AG08395 (cell line): ENCODE measurements at places on chromosomes 7 and 10.

DNA sequence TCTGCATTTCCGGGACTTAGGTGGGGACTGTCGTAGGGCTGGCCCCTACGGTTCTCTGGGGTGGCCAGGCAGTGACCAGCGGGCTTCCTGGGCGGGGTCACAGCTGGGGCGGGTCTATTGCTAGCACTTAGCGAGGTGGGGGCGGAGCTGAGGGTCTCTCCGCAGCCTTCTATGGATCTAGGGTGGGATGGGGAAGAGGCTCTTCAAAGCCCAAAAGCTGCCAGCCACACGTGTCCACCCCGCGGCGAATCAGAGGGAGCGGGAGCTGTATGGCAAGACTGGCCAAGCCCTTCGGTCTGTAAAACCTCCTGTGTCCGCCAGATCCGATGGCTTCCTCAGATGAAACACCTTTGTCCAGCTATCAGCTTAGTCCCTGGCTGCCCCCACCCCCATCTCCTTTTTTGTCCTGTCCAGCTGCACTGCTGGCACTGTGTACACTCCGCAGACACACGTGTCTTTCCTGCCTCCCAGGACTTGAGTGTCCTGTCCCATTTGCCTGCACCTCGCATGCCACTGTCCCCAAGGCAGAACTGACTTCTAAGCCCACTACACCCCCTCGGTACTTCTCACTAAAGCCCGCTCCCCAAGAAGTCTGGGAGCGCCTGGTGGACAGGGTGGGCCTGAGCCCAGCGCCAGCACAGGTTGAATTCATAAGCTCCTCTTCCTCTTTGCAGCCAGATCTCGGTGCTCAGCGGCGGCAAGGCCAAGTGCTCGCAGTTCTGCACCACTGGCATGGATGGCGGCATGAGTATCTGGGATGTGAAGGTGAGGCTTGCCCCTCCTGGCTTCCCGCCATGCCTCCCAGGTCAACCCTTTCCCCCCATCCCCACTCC is 14.8 kb downstream of the PDAP1 start:
- no peak for DNase-seq

- DNase-seq: no peak
Measured at GRCh38 chr10:125260260-125260659, 99.9 kb upstream of the CTBP2 start.

GRCh38 chr7:1642291-1642731 is 27.8 kb upstream of the ELFN1 start:
- DNase-seq: no peak

DNA sequence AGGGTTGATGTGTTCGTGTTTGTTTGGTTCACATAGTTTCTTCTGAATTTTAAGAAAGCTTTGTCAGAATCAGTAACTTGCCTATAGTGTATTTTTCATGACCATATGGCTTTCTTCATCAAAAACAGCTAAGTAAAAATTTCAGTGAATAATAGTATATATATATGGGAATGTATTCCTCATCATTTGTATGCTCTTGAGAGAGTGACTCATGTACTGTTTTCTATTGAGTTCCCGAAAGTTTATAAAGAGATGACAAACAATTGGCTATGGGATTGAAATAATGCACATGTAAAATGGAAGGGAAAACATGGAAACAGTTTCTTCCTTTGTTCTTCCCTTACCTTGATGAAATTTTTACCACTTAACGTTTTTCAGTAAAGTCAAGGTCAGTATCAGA is 56.4 kb downstream of the KAT6B start:
- no peak for DNase-seq

- DNase-seq: no peak
Measured at GRCh38 chr10:118669835-118670234, 74.4 kb upstream of the PRLHR start.

DNA sequence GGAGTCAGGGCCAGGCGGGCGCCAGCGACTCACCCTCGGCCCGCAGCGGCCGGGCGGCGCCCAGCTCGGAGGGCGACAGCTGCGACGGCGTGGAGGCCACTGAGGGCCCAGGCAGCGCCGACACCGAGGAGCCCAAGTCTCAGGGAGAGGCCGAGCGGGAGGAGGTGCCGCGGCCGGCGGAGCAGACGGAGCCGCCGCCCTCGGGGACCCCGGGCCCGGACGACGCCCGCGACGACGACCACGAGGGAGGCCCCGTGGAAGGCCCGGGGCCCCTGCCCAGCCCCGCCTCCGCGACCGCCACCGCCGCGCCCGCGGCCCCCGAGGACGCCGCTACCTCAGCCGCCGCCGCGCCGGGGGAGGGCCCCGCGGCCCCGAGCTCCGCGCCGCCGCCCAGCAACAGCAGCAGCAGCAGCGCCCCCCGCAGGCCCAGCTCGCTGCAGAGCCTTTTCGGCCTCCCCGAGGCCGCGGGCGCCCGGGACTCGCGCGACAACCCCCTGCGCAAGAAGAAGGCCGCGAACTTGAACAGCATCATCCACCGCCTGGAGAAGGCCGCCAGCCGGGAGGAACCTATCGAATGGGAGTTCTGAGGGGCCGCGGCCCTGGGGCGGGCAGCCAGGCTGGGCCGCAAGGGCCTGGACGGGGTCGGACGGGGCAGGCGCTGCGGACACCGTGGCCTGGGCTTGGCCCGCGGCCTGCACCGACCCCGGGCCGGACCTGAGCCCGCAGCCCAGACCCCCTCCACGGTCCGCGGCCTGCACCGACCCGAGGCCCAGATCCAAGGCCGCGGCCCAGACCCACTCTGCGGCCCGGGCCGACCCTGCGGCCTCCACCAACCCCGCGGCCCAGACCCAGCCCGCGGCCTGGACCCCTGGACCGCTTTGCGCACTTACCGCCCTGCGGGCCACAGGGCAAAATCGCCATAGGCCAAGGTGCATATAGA is 37.9 kb upstream of the SH2B2 start:
- DNase-seq: no peak

DNA sequence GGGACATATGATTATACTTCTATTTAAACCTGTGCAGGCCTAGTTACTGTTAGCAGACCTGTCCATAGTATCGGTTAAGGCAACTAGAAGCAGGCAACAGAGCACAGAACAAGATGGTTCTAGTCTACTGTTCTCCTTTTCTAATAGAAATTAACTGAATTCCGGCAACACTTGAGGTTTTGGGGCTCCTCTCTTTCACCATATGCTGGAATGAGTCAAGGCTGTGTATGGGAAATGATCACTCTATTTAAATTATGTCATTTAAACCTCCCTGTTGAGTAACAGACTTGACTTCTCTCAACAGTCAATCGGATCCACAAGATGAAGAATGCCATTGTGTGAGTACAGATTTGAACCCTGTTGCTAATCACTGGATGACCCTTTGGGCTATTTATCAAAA is 6.2 kb upstream of the OTUD1 start:
- no peak for DNase-seq

DNA sequence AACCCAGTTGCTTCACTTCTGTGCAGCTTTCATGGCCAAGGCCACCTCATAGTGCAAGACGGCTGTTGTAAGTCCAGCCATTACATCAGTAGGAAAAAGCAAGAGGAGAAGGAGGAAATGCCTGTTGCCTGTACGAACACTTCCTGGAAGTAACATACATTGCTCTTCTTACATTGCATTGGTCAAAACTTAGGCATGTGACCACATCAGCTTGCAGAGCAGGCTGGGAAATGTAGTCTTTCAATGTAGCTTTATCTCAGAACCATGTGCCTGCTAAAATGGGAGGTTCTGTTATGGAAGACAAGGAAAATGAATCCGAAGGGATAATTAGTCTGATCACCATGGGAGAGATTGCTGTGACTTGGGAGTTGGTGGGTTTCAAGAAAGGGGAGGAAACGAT is 4.3 kb downstream of the SLC29A3 start:
- DNase-seq: peak; percentile 23

DNA sequence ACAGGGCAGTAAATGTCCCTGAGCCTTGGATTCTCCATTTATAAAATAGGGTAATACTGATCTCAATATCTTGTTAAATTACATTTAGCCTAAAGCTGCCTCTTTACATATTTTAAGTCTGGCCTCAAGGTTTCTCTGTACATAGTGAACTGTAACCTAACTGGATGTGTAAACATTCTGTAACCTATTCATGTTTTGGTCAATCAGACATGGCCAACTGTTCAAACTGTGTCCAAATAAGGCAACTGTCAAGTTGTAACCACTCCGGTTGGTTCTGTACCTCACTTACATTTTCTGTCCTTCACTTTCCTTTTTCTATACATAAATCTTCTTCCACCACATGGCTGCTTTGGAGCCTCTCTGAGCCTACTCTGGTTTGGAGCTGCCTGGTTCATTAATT is 107.1 kb upstream of the ITGB1 start:
- DNase-seq: no peak

GRCh38 chr10:64093304-64093703 is 572.1 kb downstream of the REEP3 start:
- DNase-seq: no peak

- DNase-seq: no peak
Measured at GRCh38 chr7:71182438-71182935, 50.5 kb downstream of the GALNT17 start.

DNA sequence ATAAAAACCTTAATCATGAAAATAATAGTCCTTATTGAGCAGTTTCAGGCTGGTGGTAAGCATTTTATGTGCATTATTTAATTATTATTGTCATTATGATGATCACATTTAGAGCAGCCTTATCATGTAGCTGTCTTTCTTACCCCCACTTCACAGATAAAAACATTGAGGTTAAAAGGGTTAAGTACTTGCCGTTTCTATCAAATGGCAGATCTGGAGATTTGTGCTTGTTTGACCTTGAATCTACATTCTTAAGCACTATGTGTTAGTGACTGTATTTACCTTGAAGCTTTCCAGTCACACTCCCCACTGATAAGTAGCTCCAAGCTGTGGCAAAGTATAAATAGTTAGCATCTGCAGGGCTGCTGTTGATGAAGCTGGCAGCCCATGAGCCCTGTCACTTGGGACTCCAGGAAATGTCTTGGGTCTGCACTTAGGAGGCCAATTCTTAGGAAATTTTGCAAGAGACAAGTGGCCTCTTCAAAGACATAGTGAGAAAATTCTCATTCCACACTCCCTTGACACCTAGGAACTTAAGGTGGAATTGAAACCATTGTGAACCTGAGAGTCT is 116.8 kb upstream of the AGR3 start:
- DNase-seq: no peak

GRCh38 chr7:815284-816216 is 16.7 kb upstream of the SUN1 start:
- DNase-seq: no peak

DNA sequence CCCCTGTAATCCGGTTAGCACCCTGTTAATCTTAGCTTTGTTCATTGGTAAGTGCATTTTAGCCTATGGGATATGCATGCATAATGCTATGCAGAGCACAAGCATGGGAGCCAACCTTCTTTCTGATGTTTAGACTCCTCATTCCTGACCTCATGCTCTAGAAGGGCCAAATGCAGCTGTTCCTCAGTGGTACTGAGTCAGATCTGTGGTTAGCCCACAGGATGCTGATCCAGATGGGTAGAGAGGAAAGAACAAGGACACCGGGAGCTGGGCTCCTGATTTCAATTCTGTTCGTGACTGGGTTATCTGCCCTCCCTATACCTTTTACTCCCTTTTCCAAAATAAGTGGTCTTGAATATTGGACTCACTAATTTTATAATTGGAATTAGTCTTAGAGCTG is 31.7 kb upstream of the C10orf90 start:
- peak; percentile 74 for DNase-seq

- no peak for DNase-seq
Measured at GRCh38 chr7:155360495-155361345, 63.0 kb downstream of the INSIG1 start.

DNA sequence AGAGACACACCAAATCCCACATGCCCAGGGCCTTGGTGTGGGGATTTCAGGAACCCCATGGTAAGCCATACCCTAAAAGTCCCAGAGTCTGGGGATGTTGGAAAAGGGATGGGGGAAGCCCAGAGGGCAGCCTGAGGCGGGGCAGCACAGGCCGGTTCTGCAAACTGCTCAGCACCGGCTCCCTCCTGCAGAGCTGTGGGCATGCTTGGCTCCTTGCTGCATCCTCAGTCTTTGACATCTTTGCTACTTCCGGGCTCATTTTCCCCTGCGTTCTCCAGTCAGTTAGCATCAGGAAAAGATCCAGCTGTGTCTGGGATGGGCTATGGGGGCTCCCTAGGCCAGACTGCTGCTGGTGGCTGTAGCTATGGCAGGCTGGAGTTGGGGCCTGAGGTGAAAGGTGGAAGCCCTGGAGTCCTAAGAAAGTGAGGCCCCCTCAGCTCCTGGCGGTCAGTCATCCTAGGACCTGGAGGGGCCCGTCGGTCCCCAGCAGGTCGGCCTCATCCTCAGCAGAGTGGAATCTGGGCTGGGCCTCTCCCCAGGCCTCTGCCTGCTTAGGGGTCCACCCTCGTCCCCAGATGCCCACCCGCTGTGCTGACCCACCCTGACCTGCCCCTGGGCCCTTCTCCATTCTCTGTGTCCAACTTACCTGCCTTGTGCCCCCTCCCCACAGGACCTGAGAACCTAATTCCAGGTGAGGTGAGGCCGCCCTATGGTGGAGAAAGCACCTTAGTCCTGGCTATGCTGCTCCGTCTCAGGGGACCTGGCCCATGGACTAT is 9.3 kb downstream of the TBATA start:
- no peak for DNase-seq

- no peak for DNase-seq
Measured at GRCh38 chr7:13414661-13415107, 574.8 kb downstream of the ETV1 start.

DNA sequence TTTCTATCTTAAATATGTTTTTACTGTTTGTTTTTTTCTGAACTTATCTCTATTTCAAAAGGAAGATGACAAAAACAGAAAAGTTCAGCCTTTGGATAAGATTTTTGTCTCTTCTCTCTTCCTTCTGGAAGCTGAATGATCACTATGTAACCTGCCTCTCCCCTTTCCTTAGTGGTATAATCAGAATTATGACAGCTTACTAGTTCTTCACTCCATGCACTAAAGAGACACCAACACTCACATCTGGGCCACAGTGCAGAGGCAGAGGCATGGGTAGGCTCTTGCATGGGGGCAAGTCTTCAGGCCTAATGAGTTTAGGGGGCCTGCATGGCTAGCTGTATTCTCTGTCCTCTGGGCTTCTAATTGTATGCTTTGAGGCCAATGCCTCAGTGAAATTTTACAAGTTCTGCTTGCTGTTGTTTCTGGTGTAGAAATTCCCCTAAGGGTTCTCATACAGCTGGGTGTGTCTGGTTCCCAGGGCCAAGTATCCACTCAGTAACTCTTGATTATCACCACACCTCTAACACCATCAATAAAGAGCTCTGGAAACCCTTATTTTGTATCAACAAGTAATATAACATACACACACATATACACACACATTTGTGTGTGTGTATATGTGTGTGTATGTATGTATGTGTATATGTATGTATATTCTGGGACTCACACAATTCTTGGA is 96.8 kb upstream of the POM121L12 start:
- no peak for DNase-seq

DNA sequence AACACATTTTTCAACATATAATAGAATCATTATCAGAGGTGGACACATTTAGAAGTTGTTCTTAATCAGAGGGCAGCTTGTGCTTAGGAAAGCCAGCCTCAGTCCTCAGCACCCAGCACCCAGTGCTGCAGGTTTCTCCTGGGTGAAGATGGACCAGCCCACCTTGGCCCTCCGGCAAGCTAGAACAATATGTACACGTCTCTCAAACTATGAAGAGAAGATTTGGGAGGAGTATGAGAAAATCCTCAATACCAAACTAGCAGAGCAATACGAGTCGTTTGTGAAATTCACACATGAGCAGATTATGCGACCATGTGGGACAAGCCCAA is 13.5 kb upstream of the RALA start:
- no peak for DNase-seq
